ENCODE measurements at places on chromosomes 13 and 19.

GRCh38 chr13:101627556-101627943, 175.1 kb downstream of the ITGBL1 start:
- DNase-seq: no peak

DNA sequence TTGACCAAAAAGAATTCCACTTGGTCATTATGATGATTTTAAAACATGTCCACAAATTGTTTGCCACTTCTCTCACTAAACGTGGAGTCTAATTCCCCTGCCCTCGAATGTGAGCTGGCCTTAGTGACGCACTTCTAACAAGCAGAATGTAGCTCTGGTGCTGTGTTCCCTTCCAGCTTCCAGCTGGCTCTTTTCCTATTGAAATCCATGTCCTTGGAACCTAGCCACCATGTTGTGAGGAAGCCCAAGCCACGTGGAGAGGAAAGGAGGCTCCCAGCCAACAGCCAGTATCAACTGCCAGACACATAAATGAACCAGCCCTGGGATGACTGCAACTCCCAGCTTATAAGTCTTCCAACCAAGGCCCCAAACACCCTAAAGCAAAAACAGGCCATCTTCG, 23.6 kb upstream of the CEBPA start:
- no peak for DNase-seq

DNA sequence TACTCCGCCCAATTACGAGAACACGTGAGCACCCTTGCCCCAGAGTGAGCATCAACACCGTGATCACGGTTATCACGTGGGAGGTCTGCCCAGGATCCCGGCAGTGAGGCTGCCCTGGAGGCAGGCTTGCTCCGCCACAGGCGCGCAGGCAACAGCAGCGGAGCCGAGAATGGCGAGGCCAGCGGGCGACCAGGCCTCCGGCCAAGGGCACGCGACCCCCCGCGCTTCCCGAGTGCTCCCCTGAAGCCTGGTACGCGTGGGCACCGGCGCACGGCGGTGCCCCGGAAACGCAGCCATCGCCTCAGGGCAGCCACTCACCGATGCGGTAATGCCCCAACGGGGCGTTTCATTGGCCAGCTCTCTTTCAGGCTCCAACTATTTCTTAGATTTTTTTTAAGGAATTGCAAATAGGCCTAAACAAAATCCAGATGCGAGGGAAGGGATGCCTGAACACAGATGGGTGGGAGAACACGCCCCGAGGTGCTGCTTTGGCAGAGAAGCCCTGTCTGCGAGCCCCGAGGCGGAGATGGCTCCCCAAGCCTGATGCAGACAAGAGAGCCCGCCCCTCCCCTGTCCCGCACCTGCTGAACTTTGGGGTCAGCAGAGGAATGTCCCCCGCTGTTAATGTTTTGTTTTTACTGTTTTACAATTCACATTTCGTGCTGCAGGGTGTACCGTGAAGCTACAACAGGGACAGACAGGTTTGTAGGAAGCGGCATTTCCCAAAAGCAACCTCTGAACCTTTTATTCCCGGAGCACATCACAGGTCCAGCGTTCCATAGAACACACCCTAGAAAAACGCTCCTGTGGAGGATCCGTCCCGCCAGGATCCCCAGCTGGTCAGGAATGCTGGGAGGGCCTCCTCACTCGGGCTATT, 132.7 kb downstream of the ZDHHC20 start:
- DNase-seq: no peak

- DNase-seq: no peak
Observed at GRCh38 chr19:33377586-33378475, 4.3 kb downstream of the CEBPG start.

DNA sequence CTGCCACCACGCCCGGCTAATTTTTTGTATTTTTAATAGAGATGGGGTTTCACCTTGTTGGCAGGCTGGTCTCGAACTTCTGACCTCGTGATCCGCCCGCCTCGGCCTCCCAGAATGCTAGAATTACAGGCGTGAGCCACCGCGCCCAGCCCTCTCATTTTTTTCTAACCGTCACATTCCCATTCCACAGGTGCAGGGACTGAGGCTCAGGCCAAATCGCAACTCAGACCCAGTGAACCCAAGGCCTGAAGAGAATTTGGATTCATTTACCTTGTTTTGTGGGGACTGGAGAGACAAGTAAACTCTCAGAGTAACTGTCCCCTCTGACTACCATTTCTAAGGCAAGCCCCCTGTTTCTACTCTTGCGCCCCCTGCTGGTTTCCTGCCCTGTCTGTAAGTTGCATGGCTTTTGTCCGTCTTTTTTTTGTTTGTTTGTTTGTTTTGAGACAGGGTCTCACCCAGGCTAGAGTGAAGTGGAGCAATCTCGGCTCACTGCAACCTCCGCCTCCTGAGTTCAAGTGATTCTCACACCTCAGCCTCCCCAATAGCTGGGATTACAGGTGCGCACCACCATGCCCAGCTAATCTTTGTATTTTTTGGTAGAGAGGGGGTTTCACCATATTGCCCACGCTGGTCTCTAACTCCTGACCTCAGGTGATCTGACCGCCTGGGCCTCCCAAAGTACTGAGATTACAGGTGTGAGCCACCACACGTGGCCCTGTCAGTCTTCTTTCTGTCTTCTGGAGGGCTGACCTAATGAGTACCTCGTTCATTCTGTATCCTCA, 2.3 kb upstream of the STRN4 start:
- DNase-seq: no peak

DNA sequence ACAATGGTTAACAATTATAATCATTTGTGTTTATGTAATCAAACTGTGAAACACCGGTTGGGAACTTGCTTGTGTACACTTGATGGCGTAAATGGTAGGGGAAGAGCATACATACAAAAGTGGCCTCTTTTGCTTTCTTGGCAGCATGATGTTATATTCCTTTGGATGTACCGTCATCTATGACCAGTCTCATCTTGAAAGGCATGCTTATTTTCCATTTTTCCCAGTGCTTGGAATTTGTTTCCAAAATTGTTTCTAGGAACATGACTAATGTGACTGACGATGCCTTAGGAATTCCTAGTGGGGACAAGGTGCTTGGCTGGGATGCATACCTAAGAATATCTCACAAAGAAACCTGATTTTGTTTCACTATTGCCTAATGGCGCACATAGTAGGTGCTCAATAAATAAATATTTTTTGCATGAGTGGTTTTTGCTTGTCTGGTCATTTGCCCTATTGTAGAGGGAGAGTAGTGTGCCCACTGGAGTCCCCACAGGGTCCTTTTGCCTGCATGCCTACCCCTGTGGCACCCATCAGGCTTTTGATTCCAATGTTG, 45.5 kb downstream of the SAE1 start:
- no peak for DNase-seq

GRCh38 chr13:21898945-21899344, 228.1 kb downstream of the FGF9 start:
- no peak for DNase-seq
